Central memory CD4-positive, alpha-beta T cell (primary cell): ENCODE measurements at places on chromosomes 4 and X.

DNA sequence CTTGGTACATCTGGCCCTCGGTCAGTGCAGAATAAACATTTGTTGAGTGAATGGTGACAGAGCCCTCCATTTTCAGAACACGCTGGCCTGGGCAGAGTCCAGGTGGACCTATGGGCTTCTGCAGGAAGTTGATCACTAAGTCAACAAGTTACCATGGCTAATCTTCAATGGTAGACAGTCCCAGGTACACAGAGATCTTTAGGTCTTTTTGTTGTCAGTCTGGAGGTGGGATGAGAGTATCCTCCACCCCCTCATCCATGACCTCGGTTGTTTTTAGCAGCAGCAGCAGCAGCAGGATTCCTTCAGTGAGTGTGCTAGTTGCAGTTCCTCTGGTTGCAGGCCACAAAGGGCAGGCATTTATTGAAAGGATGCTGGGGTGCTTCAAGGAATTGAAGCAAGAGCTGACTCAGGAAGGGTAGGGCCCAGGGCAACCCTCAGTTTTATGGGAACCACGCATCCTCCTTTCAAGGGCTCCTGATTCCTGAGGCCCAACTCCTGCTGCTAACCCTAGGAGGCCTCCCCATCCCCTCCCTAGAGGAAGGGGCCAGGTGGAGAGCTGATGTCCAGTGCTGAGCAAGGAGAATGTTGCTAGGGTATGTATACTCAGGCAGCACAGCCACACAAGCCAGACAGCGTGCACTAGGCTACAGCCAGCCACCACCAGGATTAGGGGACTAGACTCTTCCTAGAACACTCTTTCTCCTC lies 1.7 kb upstream of the USP27X start:
- DNase-seq = no peak

- DNase-seq = no peak
These were observed 7.7 kb downstream of the RNF212 start for GRCh38 chr4:1105662-1106061.

- DNase-seq = no peak
These were observed 37.3 kb downstream of the AGA start for GRCh38 chr4:177404986-177405385.

- no peak for DNase-seq
These were observed 423.1 kb downstream of the TEX13C start for GRCh38 chrX:125742811-125743210.

DNA sequence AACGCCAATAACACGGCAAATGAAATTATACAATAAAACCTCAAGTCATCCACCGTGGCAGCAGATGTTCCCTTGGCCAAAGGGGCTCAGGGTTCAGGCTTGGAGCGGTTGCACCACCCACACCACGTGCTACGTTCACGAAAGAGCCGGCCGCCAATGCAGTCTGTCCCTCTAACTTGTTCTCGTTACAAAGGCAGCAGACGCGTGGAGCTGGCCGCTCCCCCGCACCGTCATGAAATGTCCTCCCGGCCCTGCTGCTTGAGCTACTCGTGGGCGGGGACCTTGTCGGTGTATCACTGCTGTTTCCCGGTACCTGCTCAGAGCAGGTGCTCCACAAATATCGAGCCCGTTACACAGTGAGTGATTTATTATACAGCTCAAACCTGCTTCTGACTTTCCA lies 36.4 kb upstream of the MAN2B2 start:
- DNase-seq = no peak

DNA sequence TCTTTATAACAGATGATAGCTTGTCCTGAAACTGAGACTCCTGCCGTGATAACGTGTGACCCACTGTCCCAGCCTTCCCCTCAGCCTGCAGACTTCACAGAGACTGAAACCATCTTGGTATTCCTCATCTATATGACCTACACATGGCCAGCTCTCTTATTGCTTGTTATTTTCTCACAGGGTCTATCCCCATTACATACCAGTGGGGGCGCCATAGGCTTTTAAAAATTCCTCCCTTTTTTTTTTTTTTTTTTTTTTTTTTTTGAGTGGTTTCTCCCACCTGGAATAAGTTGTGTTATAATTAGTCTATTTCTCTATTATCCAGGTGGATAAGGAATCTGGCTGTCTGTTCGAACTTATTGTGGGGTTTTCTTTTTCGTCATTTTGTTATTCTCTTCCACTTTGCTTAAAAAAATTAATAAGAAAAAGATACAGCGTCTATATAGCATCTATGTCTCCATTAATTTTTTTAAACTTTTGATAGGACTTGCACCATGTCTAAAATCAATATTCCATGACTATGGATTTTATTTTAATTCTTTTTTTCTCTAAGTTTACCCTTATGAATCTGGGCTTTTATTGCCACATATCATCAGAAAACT lies 47.2 kb downstream of the GYG2 start:
- DNase-seq = no peak

- no peak for DNase-seq
These were observed 19.4 kb upstream of the SLC25A6 start for GRCh38 chrX:1411326-1411725.

DNA sequence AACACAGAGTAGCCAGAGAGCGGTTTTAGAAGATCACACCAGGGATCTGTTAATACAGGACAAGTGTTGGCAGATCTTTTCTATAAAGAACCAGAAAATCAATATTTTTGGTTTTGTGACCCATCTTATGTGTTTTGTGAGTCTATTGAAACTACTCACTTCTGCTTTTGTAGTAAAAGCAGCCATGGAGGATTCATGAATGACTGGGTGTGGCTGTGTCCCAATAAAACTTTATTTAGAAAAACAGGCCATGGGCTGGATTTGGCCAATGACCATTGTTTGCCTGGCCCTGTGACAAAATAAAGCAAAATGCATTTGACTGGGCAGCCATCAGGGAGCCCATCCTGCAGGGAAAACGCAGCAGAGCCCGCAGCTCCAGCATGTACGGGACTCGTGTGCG lies 99.9 kb upstream of the ADRA2C start:
- no peak for DNase-seq

DNA sequence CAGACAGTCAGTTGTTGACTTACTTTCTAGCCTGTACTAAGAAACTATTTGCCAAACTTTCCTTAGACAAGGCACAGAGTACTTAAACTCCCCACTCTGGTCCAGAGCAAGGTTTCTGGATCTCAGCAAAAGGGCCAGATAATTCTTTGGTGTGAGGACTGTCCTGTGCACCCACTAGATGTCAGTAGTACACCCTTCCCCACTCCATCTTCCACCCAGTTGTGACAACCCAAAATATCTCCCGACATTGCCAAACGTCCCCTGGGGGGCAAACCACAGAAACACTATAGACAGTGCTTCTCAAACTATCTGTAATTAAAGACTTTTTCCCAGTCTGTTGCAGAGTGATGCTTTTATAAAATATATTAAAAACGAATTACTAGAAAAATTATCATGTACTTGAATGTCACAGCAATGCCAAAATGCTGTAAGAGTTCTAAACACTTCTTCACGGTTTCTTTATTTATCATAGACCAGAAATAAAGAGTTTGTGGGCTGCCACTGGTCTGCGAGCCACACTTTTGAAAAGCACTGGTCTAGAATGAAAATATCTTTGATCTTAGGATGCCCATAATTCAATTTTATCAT lies 203.5 kb downstream of the PRDM5 start:
- peak; percentile 12 for DNase-seq

GRCh38 chrX:38754102-38754790 lies 47.0 kb upstream of the MID1IP1 start:
- peak; percentile 16 for DNase-seq

DNA sequence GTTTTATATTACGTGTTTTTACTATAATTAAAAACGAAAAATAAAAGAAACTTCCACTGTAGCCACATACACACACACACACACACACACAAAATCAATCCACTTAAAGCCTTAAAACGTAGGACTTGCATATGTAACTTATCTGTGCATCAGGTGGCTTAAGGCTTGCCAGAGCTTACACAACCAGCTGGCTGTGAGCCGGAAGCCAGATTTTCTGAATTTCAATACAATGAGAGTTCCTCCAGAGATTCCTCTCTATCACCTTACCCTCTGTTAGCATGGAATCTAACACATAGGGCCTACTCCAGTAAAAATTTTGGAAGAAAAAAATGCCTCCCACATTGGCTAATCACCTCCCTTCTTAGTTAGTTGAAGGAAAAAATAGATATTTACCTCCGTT lies 27.9 kb upstream of the SLITRK4 start:
- no peak for DNase-seq

- no peak for DNase-seq
These were observed 213.8 kb upstream of the RADX start for GRCh38 chrX:106397788-106398538.

GRCh38 chr4:76499461-76499860 lies 64.4 kb downstream of the SHROOM3 start:
- DNase-seq = no peak

DNA sequence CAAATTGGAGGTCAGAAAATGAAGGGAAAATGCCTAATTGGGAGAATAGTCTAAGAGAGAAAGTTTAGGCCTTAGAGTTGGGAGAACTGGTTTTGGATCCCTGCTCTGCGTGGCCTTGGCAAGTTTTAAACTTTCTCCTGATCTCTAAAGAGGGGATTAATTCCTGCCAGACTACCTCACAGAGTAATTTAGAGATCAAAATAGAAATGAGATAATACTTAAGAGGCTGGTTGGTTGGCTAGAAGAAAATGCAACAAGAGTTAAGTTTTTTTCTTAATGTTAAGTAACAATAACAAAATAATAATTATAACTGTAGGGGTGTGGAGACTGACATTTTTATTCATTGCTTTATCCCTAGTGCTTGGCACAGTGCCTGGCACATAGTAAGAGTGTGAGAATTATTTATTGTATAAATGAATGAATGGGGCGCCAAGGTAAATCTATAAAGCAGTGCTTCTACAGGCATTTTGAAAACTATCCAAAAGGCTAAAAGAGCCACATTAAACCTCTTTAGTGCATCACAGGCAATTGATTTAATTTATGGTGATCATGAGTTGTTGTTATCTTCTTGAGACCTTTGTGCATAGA lies 160.5 kb downstream of the RASL11B start:
- no peak for DNase-seq
